ENCODE measurements at places on chromosomes 3 and 15. TPM values are rescaled to one million over a fixed set of nuclear protein-coding genes. Genes with fewer than 3 reads are reported as not detected.

Gene OXNAD1
- polyA plus RNA-seq: 8.8 TPM

Gene DNAJC13
- polyA plus RNA-seq: 33.2 TPM

Gene SPINK8
- polyA plus RNA-seq: not detected

Gene TIMP4
- polyA plus RNA-seq: 2.2 TPM

Gene MYL3
- 312 TPM for polyA plus RNA-seq

Gene DRD3
- polyA plus RNA-seq: not detected

Gene SGO1
- 4.5 TPM for polyA plus RNA-seq

Gene DZIP1L
- 6.9 TPM for polyA plus RNA-seq

Gene GALNT15
- polyA plus RNA-seq: 1.1 TPM

Gene LIPH
- polyA plus RNA-seq: 0.27 TPM

Gene PAQR5
- polyA plus RNA-seq: 0.37 TPM

Gene ABHD17C
- polyA plus RNA-seq: 5.0 TPM

DNA sequence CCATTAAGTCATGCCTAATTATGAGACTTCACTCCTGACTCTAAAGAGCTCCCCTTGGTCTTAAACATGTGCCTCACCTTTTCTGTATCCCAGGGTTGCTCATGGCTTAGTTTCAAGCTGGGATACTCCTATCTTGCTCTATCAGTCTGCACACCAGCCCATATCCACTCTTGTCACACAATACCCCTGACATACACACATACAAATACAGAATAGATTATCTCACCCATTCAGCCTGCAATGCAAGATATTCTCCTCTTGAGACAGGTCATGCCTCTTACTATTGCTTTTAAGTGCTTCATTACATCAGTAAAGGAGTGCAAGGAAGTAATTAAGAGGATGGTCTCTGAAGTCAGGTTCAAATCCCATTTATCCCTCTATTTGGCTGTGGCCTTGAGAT, 587.3 kb downstream of the IGSF11 start:
- DNase-seq: no peak

GRCh38 chr3:41711651-41712050, 250.3 kb downstream of the ULK4 start:
- no peak for DNase-seq

GRCh38 chr3:185322101-185322719, 40.7 kb upstream of the MAP3K13 start:
- DNase-seq: no peak

DNA sequence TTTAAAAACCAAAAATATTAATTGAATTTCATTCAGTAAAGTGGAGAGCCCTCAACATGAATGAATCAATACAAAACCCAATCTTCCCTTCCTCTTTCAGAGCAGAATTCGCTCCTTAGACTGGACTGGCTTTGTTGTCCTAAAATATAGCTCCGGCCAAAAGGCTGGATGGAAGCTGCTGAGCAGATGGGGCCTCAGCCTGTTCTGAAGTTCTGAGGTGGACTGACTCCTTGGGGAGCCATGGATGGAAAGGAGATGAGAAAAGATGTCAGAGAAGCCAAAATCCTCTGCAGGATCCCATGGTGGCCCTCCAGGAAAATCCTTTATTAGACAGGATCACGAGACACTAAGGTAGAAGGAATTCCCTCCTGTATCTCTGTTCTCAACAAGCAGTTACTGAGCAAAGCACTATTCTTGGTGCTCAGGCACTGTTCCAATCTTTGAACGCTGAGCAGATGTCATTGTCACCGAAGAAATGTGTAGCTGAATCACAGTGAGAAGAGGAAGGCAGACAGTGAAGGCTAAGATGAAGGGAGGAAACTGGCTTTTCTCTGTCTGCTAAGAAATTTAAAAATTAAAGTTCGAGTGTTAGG, 122.0 kb downstream of the SEMA6D start:
- DNase-seq: no peak

- peak; percentile 4 for DNase-seq
These were observed 285.1 kb upstream of the MANF start for GRCh38 chr3:51099794-51100535.

DNA sequence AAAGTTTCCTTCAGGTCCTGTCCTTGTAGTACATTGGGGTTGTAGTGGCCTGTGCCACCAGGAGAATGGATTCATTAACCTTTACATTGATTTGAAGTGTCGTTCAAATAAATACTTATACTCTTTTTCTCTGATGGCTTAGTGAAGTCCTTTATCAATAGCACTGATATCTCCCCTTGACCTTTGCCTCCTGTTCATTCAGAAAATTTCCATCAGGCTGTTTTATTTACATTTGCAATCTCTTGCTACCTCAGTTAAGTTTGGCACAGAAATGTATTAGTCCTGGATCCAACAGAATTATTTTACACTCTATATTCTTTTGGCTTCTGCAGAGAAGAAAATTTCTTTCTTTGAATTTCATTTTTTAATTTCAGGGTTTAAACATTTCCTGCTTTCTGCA, 497.0 kb downstream of the RBMS3 start:
- DNase-seq: no peak

- DNase-seq: no peak
These were observed 229.3 kb upstream of the UBE2E1 start for GRCh38 chr3:23576379-23576959.

- no peak for DNase-seq
These were observed 54.7 kb upstream of the TAMM41 start for GRCh38 chr3:11901286-11901875.

DNA sequence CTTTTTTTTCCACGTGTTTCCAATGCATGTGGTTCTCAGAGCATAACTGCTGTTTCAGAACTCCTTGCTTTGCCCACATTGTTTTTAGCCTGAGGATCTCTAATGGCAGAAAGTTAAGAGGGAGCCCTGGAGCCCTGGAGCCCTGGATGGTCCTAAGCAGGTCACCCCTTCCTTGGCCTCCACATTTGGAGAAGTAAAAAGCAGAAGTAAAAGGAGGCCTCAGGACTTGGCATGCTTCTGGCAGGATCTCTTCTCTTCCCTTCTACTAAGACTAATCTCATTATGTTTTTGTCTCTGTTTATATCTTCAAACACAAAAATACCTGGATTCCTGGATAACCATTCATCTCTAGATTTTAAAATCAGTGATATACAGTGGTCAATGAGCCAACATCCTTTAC, 50.1 kb downstream of the P2RY1 start:
- no peak for DNase-seq

- DNase-seq: no peak
These were observed 90.2 kb downstream of the NFKBIZ start for GRCh38 chr3:101939361-101940049.

- peak; percentile 39 for DNase-seq
These were observed 69.3 kb downstream of the CHAC1 start for GRCh38 chr15:41022487-41023090.

- DNase-seq: no peak
These were observed 57.0 kb upstream of the NR2F2 start for GRCh38 chr15:96273317-96274086.

- DNase-seq: no peak
These were observed 141.8 kb downstream of the ALDH1A2 start for GRCh38 chr15:57923750-57924149.

DNA sequence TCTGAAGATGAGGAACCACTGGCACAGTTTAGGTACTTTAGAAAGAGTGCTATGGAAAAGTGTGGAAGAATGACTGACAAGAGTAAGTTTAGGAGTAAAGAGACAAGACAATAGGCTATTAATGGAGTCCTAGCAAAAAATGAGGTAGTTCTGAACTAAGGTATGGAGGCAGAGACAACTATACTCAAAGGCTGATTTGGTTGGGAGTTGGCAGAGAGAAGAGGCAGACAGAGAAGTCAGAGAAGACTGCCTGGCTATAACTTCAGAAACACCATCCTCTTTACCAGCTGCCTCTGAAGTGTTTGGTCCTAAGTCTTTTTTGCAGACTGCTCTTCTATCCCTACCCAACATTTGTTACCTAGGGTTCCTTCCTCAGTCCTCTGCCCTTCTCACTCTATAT, 19.2 kb downstream of the DYNC1LI1 start:
- DNase-seq: no peak

DNA sequence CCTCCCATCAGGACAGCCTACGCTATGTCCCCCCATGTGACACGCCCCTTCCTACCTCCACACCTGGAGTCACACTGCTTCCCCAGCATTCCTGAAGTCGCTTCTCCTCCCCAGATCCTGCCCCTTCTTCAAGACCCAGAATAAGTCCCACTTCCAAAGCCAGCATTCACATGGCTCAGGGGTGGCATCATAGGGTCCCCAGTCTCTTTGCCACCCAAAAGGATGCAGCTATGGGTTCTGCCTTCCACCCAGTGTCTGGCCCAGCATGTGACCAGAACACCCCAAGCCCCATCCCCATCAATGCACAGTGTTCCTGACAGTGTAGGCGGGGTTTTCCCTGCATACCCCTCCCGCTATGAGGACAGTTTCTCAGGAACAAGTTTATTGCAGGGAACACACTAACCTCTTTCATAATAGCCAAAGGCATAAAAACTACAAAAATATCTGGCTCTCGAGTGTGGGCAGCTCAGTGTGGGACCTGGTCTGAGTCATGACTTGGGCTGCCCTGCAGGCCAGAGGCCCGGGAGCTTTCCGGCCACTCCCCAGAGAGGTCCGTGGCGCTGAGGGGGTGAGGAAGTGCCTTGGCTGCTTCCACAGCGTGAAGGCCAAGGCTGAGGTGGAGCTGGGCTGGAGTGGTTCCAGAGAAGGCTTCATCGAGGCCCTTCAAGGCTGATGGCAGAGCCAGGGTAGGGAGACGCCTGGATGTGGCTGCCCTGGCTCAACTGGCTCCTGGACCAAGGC, 5.8 kb downstream of the ISLR start:
- DNase-seq: no peak

- DNase-seq: no peak
These were observed 5.7 kb downstream of the LPCAT4 start for GRCh38 chr15:34361278-34361677.

DNA sequence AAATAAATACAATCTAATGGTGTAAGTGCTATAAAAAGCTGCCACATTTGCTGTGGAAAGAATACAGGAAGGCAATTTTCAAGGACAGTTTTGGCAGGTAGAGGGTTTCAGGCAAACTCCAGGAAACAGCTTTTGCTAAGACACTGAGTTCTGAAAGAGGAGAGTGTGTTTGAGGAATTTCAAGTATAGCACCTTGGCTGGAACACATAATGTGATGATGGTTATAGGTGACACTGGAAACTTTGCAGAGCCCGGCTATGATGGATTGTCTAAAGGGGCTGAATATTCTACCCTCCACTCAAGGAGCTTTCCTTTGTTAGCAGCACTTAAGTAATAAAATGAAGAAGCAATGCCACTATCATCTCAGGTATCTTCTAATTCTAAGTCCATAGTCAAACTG, 209.4 kb upstream of the TGFBR2 start:
- no peak for DNase-seq

DNA sequence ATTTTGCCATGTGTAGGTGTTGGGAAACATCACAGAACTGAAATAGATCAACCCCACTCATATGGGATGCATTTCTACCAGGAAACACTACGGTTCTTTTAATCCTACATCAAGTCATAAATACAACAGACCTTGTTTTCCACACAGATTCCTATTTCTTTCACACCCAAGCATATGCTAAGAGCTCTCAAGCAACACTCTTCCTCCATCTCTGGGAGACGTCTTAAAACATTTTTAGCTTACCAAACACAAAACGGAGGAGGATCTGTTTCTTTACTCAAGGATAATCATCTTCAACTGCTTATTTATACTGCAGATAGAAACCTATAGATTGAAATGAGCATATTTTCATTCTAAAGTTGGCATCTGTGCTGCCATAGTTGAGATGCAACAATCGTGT, 5.1 kb downstream of the GJD2 start:
- no peak for DNase-seq

GRCh38 chr3:150278195-150278594, 129.9 kb upstream of the TSC22D2 start:
- DNase-seq: no peak

GRCh38 chr3:10280177-10280529, 12.6 kb downstream of the GHRL start:
- no peak for DNase-seq

- no peak for DNase-seq
These were observed 10.9 kb downstream of the DNAH1 start for GRCh38 chr3:52326976-52327375.

DNA sequence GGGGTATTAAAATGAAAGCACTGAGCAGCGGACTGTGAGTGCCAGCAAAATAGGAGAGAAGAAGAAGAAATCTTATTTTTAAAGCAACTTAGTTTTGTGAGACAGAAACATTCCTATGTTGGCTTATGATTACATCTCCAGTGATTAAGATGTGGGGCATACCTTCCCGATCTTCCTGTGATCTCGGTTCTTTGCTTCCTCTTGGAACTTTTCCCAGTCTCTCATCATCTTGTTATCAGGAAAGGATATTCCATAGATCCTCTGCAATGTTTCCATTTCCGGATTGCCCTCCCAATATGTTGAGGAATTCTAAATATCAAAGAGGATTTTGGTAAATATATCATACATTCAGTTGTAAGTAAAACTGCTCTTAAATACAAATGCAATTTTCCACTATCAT, 22.2 kb downstream of the TARS3 start:
- DNase-seq: no peak

DNA sequence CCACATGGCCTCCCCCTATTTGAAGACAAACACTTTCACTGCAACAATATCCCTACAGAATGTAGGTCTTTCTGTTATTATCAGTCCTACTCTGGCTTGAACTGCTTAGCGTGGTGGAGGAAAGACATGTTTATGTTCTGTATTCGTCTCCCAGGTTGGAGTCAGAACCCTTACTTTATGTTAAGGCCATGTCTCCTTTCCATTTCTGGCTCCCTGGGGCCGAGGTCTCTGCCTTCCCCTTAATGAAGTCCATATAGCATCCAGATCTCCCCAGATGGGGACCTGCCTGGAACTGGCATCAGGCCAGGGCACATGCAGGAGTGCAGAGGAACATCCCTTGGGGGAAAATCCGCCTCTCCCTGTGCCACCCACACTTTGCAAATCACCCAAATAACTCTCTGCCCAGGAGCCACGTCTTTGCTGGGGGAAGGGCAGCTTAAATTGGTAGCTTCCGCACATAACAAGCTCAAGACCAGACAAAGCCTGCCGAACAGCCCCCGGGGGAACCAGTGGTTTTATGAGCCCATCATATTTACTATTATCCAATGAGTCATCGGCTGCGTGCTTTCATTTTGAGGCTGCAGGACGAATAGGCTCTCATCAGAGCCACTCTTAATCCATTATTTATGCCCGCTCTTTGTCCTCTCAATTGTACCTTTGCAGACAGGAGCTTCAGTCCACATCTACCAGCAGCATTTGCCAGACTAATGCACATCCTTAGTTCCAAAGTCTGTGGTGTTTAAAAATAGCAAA, 237.0 kb downstream of the UACA start:
- no peak for DNase-seq

DNA sequence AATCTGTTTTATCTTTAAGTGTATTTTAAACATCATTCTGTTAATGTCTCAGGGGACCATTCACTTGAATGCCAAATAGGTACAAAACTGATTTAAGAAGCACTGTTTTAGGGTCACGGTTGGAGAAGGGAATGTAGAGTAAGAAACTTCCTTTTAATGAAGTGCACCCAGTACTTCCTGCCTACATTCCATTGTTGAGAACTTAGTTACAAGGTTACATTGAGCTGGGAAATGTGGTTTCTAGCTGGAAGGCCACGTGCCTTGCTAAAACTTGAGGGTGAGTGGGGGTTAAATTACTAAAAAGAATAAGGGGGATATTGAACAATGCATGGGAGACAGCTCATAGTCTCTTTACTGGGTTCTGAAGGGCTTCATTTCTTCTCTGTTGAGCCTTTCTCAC, 78.3 kb upstream of the TBC1D5 start:
- no peak for DNase-seq

Measured in forelimb muscle (tissue), 1 donor.